ENCODE measurements at places on chromosomes 3 and 15.
A peak's percentile ranks its signal among the peaks of the same experiment; 100 is the strongest.

DNA sequence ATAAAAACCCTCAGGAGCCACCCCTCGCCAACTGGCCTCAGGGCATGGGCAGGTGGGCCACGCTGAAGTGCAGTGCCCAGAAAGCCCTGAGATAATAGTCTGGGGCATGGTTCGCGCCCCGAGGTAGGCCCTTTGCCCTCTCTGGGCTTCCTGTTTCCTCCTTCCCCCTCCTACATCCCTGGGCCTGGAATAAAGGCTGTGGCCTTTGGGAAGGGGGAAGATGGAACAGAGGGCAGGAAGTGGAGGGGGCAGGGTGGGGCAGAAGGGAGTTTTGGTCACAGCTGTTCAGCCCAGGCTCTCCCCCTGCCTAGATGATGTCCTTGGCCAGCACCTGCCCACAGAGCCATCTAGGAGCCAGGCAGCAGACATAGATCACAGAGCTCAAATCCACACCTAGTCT, 11.3 kb downstream of the CSRNP1 start:
- DNase-seq = no peak

GRCh38 chr3:56260262-56260661, 208.0 kb downstream of the ERC2 start:
- DNase-seq = no peak

DNA sequence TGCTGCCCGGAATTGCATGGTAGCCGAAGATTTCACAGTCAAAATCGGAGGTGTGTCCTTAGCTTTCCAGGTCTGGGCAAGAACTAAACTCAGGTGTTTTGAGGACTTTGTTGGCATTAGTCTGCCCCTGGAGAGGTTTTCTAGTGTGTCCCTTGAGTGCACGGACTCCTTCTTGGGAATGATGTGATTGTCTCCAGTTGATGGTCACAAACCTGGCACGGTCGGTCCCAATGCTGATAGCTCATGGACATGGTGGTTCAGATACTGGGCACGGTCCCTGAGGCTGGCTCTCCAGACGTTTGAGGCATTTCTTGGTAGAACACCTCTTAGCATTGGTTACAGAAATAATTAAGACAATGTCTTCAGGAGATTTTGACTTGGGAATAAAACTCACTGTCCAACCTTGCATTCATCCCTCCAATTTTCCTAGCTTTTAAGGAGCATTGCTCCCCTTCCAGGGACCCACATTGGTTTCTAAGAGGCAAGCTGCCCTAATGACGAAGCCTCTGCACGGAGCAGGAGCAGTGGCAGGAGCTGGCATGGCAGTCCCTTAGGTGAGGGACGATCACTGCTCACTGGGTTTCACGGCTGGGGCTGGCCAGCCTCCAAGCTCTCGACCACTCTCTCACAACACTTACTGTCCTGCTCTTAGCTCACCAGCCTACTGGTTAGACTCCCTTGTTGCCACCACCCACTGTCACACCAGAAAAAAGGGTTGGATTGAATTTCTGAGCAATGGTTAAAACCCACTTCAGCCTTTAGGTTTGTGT, 68.1 kb downstream of the PGPEP1L start:
- no peak for DNase-seq

- peak; percentile 64 for DNase-seq
Measured at GRCh38 chr3:24521420-24522145, 26.9 kb upstream of the THRB start.

GRCh38 chr3:167716920-167717319, 17.8 kb downstream of the PDCD10 start:
- DNase-seq = no peak

DNA sequence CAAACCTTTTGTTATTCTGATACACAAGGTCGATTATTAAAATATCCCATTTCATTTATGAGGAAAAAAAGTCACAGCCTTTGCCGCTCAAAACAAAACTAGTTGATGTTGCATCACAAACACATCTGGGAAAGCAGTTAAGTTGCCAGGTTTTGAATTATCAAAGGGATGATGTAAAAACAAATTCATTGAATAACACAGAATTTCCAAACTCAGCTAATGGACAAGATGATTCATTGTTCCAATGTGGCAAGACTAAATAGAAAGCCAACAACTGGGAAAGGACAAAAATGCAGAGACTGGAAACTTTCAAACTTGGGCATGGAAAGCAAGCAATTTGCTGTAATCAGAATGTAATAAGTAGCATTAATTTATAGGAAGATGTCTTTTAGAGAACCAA, 610.0 kb upstream of the ZNF385D start:
- no peak for DNase-seq

GRCh38 chr3:82163907-82164520, 402.6 kb upstream of the GBE1 start:
- DNase-seq = no peak

DNA sequence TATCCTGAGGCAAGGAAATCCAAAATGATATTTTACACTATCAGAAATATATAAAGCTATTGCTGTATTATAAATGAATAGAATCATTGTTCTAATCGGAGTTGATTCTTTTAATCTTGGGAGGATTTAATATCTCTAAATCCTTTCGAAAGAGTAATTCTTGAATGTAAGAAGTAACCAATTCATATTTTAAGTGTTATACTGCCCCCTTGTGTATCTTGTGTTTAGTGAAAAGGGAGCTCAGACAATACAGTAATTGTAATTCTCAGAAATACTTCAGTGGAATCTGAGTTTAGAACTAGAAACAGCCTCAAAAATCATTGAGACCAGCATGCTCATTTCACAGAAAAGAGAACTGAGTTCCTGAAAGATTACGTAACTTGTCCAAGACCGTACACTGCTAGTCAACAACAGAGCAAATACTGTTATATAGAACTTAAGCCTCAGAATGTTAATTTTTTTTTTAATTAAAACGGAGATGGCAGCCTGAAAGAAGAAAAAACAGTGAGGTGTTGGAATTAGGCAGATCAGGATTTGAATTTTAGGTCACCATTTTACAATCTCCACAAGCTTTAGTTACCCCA, 42.9 kb downstream of the PLCH1 start:
- DNase-seq = peak; percentile 24

GRCh38 chr3:53570081-53570480, 75.7 kb downstream of the CACNA1D start:
- DNase-seq = no peak

DNA sequence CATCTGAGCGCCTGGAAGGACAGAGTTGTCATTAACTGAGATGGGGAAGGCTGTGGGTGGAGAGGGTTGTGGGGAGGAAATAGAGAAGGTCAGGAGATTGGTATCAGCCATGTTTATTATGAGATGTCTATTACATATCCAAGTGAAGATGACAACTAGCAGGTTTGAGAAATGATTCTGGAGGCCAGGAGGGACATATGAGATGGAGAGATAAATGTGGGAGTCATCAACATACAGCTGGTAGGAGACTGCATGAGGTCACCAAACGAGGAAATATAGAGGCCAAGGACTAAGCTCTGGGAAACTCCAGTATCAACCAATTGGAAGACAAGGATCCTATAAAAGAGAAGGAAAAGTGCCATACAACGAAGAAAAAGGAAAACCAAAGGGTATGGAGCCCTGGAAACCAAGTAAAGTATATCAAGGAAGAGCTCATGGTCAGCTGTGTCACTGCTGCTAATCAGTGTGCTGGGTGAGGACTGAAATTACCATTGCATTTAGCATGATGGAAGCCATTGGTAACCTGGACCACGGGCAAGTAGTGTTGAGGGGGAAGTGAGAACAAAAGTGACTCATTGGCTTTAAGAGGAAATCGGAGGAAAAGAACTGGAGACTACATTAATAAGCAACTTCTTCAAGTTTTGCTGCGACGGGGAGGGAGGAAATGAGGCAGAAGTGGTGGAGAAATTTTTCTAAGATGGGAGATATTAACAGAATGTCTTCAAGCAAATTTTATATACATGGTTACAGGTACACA, 14.0 kb upstream of the UACA start:
- DNase-seq = no peak

DNA sequence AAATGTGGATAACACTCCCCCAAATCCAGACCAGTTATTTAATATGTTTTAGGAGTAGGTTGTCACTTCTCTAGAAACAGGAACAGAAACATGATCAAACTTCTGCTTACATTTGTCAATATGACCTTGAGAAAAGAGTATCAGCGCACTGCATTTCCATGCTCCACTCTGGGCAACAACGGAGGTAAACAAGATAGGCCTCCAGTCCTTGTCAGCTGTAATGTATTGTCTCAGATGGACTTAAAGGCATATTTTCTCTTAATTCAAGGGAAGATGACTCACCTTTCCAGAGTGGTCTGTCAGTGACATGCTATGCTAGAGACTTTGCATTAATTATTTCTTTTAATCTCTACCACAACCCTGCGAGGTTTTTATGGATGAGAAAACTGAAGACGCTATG, 51.6 kb upstream of the TCF12 start:
- no peak for DNase-seq

DNA sequence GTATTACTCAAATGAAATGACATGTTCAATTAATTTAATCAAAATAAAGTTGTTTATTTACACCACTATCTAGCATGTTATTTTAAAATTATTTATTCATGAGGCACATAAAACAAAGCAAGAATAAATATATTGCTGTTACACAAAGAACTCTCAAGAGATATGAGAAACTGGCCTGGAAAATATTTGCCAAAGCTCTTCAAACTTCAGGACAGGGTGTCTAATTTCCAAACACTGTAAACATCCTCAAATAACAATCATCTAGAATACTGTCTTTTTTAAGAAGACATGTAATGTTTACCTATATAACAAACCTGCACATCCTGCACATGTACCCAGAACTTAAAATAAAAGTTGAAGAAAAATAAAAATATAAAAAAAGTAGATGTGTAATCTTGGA, 876.6 kb downstream of the TUSC7 start:
- DNase-seq = no peak

GRCh38 chr3:182797876-182798275, 4.6 kb downstream of the ATP11B start:
- no peak for DNase-seq

GRCh38 chr15:35166730-35167359, 81.8 kb upstream of the NANOGP8 start:
- no peak for DNase-seq

DNA sequence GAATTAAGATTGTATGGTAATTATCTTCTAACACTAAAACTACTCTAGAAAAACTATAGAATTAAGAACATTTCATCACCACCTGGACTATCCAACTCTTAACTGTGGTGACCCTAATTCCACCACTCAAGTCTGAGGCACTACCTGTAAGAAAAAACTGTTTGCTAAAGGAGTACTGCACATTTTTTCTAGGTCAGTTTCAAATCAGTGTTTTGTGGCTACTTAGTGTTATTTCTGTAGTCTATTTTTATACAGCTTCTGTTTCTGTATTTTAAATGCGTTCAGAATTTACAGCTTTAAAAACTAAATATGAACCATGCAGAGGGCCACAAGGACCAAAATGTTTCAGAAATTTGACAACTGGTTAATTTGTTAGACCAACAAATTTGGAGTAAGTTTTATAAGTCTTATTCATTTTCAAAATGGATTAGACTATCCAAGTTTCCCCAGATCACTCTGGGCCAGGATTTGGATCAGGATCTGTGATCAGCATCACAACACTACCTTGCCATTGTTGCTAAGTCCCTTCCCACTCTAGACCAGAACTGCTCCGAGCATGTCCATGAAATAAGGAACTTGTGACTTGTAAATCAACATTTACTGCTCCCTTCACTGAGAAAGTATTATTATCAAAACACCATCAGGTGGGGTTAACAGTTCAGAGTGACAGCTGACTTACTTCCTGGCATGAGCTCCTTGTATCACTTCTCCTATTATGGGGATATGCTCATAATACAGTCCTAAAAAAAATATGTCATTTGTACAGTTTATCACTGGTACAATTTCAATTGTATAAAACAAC, 8.6 kb downstream of the GLT8D1 start:
- DNase-seq = no peak

DNA sequence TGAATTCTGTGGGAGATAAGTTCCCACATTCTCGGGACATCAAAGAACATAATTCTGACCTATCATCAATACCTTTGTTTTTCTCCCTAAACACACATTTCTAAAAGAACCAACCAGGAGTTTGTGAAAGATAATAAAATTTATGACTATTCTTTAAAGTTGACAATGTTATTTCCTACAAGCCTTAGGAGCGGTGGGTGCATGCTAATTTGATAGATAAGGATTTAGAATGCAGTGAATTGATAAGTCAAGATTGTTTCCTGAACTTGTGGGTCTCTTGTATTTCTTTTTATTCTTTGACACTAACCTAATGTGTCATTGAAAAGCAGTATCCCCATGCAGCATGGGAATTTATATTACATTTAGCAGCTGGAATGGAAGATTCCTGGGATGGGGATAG, 10.3 kb upstream of the UBE2E2 start:
- DNase-seq = no peak

DNA sequence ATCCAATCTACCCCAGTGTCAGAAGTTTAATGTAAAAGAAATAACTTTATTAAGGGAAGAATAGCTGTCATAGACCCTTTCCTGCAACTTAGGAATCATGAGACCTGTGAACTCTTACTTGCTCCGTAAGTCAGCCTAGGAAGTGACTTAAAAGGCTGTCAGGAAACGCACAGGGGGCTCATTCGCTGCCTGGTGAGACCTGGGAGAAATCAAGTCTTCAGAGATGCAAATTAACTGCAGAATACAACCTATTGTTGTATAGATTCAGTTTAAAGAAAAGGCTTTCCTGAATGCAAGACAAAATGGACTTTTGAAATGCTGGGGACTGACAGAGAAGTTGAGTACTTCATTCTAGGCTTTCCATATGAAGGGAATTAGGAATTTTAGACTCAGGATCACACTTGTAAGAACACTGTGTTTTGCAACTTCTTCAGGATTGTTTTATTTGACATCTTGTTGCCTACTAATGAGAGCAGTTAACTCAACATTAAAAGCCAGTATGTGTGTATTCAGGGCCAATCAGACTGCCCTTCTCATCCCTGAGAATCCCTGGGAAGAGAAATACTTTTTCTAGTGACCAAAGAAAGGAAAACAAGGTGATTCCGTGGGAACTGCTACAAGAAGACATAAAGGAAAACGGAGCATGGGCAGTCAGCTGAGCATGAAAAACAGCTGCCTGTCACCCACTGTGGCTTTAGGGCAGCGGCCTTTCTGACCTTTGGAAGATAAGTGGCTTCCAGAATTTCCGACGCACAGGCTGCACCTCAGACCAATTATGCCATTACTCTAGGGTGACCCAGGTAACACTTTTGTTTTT, 18.5 kb upstream of the DPPA4 start:
- no peak for DNase-seq

Data from germinal center (tissue), 1 donor.